Dermis blood vessel endothelial cell (primary cell): ENCODE measurements at places on chromosomes 11 and 22.

GRCh38 chr11:125939081-125939521, 6.7 kb upstream of the VSIG10L2 start:
- no peak for DNase-seq

DNA sequence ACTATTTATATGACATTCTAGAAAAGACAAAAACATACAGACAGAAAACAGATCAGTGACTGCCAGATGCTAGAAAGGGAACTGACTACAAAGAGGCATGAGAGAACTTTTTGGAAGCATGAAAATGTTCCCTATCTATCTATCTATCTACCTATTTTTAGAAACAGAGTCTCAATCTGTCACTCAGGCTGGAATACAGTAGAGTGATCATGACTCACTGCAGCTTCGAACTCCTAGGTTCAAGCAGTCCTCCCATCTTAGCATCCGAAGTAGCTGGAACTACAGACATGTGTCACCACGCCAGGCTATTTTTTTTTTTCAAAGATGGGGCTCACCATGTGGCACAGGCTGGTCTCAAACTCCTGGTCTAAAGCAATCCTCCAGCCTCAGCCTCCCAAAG, 6.9 kb downstream of the SBF2 start:
- no peak for DNase-seq

- no peak for DNase-seq
Observed at GRCh38 chr11:8317159-8317558, 53.5 kb upstream of the LMO1 start.

GRCh38 chr11:1864231-1864630, 11.3 kb downstream of the LSP1 start:
- no peak for DNase-seq

DNA sequence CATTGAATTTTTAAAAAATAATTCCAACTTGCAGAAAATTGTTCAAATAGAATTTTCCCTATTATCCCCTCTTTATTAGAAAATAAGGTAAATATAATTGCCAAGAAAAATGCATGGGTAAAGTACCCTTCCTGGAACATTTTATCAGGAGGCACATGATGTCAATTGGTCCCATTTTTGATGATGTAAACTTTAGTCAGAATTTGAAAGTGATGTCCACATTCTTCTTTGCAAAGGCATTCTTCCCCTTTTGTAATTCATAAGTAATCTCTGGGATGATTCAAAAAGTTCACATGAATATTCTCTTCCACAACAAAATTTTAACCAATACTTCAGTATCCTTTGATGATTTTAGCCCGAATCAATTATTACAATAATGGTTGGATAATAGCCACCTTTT, 86.9 kb upstream of the ANO3 start:
- DNase-seq, result no peak

DNA sequence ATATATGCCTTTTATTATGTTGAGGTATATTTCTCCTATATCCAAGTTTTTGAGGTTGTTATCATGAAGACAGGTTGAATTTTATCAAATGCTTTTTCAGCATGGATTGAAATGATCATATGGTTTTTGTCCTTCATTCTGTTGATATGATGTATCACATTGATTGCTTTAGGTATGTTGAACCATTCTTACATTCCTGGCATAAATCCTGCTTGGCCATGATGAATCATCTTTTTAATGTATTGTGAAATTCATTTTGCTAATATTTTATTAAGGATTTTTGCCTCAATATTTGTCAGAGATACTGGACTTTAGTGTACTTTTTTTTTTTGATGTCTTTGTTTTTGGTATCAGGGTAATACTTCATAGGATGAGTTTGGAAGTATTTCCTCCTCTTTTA, 283.8 kb upstream of the C11orf87 start:
- no peak for DNase-seq

- no peak for DNase-seq
Observed at GRCh38 chr11:25787416-25787815, 544.5 kb upstream of the ANO3 start.

- DNase-seq, result no peak
Observed at GRCh38 chr22:46327691-46328465, 7.6 kb upstream of the TRMU start.

DNA sequence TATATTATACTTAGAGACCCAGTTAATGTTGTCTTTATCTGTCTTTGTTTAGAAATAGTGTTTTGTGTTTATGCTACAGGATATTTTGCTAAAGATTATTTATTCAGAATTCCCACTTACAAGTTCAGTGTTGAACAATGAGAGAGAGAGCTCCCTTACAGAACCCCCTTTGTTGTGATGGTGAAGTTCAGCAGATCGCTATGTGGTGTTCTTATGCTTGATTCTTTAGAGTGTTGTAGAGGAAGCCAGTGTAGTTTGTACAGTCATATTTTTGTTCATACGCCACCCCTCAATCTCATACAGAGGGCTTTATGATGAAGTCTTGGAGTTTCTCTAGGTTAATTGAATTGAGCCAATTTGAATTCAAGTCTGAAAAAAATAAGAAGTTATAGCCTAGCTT, 150.2 kb downstream of the TMEM135 start:
- DNase-seq, result no peak

GRCh38 chr22:28544431-28544868, 135.2 kb downstream of the TTC28 start:
- DNase-seq, result peak; percentile 4

DNA sequence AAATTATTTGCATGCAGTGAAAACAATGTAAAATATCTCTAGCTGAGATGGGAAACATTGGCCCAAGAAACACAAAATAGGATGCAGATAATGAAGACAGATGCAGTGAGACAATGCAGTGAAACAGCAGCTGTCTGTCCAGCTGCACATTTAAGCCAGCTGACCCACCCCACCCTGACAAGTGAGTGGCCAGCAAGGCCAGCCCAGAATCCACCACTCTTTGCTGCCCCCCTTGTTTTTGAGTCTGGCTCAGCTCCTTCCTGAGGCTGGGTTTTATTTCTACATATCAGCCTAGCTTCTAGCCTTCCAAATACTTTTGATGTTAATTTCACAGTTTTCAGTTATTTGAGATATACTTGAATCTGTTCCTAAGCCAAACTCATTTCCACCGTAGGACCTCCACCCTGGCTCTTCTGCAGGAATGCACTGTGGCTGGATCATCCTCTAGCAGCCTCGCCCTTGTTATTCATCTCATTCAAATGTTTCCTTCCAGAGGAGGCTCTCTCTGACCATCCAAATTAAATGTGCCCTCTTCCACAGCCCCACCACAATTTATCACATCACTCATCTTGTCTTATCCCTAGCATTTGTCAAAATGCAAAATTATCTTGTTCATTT, 154.1 kb upstream of the POU2AF2 start:
- DNase-seq, result no peak

GRCh38 chr11:127269911-127270310, 269.3 kb upstream of the KIRREL3 start:
- DNase-seq, result no peak

- DNase-seq, result no peak
Observed at GRCh38 chr11:35436581-35437250, 17.4 kb upstream of the SLC1A2 start.

GRCh38 chr22:28800308-28801041, at the start of gene XBP1:
Gene XBP1, minus strand, starts transcription at chr22:28800569.
- peak; percentile 96 for DNase-seq

- DNase-seq, result no peak
Observed at GRCh38 chr11:134228625-134229024, 4.2 kb downstream of the VPS26B start.
